ENCODE measurements at places on chromosomes 1 and 21. TPM values are rescaled to one million over a fixed set of nuclear protein-coding genes. Genes with fewer than 3 reads are reported as not detected.

ID3 gene
- total RNA-seq = 558 TPM

MOB3C gene
- total RNA-seq = 14.5 TPM

RNF19B gene
- total RNA-seq = 15.6 TPM

CELA3A gene
- total RNA-seq = 0.23 TPM

SLC50A1 gene
- total RNA-seq = 33.7 TPM

TCHHL1 gene
- not detected for total RNA-seq

EDARADD gene
- 4.6 TPM for total RNA-seq

NHLH2 gene
- total RNA-seq = not detected

KRTAP13-3 gene
- total RNA-seq = not detected

UTS2 gene
- total RNA-seq = not detected

GPA33 gene
- total RNA-seq = 0.12 TPM

PAPPA2 gene
- total RNA-seq = 23.4 TPM

GJA9 gene
- total RNA-seq = not detected

AZIN2 gene
- total RNA-seq = 15.0 TPM

PTTG1IP gene
- total RNA-seq = 235 TPM

AKNAD1 gene
- total RNA-seq = not detected

TMIGD3 gene
- total RNA-seq = 0.47 TPM

SZT2 gene
- total RNA-seq = 47.8 TPM

LCA5L gene
- 2.0 TPM for total RNA-seq

IVL gene
- total RNA-seq = 0.35 TPM

TTLL7 gene
- 6.3 TPM for total RNA-seq

DYNLT4 gene
- not detected for total RNA-seq

CTPS1 gene
- total RNA-seq = 14.4 TPM

LRRC71 gene
- 0.35 TPM for total RNA-seq

FCRL3 gene
- total RNA-seq = 0.06 TPM

LCE2A gene
- total RNA-seq = not detected

VHLL gene
- total RNA-seq = not detected

NMNAT2 gene
- 1.8 TPM for total RNA-seq

SYTL1 gene
- 8.7 TPM for total RNA-seq

LRRIQ3 gene
- 2.6 TPM for total RNA-seq

LRRC39 gene
- total RNA-seq = 30.3 TPM

IL6R gene
- total RNA-seq = 22.2 TPM

TIAM1 gene
- 15.1 TPM for total RNA-seq

PDZK1IP1 gene
- total RNA-seq = 28.4 TPM

KCNJ9 gene
- total RNA-seq = 0.12 TPM

CDA gene
- 4.3 TPM for total RNA-seq

TRNAU1AP gene
- total RNA-seq = 20.3 TPM

GPR3 gene
- total RNA-seq = 0.35 TPM

ZNF648 gene
- 0.76 TPM for total RNA-seq

PDIK1L gene
- total RNA-seq = 10.5 TPM

LMOD1 gene
- total RNA-seq = 12.6 TPM

OR2T11 gene
- total RNA-seq = 0.06 TPM

KRTAP15-1 gene
- not detected for total RNA-seq

SPRR2B gene
- not detected for total RNA-seq

CBR3 gene
- 2.3 TPM for total RNA-seq

AHDC1 gene
- total RNA-seq = 45.4 TPM

All from metanephros (tissue), 2 donors.